ENCODE measurements at places on chromosomes 12 and 14.

DNA sequence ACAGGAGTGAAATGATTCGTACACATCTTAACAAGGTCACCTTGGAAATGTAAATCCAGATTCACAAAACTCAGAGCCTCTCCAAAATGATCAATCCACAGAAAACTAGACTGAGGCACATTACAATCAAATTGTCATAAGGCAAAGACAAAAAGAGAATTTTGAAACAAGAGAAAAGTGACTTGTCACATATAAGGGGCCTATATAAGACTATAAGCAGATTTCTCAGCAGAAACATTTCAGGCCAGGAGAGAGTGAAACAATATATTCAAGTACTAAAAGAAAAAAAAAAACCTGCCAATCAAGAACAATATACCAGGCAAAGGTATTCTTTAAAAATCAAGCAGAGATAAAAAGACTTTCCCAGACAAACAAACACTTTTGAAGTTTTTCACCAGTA lies 429.1 kb downstream of the BCAT1 start:
- DNase-seq, result no peak

DNA sequence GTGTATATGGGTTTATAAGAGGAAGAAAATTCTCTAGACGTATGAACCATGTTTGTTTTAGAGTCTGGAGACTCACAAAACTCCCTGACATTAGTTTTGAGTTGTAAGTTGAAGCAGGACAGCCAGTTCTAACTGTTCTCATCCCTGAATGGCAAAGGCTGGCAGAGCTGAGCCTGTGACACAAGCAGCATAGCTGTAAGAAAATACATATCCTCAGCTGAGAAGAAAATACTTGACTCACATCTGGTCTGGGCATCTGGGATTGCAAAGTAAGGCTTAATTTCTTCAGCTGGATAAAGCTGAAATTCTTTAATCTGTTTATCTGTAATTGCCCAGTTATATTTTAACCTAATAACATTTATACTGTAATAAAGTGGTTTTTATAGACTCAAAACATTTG lies 156.3 kb downstream of the PELI2 start:
- DNase-seq, result no peak

DNA sequence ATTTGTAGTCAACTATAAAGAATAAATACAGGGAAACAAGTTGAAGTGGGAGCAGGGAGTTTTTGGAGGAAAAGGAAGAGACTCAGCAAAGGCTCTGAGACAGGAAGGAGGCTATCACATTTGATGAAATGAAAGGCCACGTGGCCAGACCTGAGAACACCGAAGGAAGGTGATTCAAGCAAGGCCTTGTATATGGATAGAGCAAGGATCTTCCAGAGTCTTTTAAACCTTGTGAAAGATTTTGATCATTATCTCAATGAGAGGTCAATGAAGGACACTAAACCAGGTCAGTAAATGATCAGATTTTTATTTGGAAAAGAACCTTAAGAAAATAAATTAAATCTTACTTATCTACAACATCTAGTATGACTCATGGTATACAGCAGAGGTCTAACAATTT lies 523.5 kb downstream of the SLC16A7 start:
- no peak for DNase-seq

GRCh38 chr12:62642486-62642885 lies 175.9 kb downstream of the MON2 start:
- DNase-seq, result no peak

- DNase-seq, result no peak
Measured at GRCh38 chr12:127150028-127150427, 1116.9 kb upstream of the TMEM132C start.

DNA sequence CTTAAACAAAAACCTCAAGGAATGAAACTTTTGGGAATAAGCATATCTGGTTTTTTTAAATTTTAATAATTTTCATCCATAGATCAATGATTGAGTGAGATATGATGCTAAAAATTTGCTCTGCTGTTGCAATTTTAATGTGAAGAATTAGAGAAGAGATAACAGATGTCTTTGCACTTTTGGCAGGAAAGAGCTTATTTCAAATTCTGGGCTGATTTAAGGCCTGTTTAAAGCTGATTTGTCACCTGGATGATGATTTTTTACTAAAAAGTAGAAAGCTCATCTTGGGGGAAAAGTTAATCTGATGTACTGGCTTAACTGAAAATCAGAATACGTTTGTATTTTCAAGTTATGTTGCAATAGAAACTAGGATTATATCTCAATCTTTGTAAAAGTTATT lies 268.9 kb upstream of the NOVA1 start:
- DNase-seq, result no peak

DNA sequence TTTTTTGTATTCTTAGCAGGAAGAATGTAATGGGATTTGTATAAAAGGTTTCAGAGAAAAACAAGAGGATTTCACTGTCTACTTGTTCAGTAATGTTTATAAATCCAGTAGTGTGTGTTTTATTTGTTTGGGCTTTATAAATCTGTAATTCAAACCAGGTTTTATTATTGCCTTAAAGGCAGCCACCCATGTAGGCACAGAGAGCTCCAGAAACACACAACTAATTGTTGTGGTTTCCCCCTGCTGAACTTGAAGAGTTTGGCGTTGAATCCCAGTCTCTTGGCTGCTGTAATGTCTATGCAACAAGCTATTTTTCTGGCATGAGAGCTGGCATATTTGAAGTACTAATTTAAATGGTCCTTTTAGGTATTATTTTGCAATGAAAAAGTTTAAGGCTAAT lies 63.4 kb upstream of the SLCO1C1 start:
- no peak for DNase-seq

DNA sequence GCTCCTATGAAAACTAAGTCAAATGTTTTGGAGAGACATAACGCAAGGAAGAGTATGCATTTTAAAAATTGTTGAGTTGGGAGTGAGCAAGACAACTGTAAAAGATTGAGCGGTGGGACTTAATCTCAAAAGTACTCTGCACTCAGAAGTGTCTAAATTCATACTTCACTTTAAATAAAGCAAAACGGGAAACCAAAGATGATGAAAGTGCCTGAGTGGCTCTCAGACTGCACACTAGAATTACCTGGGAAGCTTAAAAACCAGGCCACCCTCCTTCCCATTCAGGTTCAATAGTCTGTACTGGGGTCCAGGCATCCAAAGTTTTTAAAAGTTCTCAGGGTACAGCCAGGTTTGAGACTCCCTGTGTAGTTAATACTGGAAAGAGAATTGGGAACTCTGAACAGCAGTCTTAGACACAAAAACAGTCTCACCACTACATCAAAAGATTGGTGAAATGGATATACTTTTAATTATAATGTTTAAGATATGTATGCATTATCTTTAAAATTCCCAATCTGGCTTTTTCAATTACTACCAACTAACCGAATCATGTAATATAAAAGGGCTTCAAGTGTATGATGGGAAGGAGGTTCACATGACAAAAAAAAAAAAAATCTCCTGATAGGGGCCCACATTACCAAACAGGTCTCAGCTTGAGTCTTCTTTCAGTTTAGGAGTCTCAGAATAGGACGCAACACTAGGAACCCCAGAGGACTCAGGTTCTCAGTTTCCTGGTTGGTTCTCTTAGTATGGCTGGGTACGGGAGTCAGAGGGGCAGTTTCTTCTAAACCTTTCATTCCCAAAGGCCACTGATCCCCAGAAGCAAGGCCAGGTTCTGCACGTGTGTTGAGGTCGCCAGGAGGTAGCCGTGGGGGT lies 1.0 kb downstream of the HOMEZ start:
- DNase-seq, result no peak

DNA sequence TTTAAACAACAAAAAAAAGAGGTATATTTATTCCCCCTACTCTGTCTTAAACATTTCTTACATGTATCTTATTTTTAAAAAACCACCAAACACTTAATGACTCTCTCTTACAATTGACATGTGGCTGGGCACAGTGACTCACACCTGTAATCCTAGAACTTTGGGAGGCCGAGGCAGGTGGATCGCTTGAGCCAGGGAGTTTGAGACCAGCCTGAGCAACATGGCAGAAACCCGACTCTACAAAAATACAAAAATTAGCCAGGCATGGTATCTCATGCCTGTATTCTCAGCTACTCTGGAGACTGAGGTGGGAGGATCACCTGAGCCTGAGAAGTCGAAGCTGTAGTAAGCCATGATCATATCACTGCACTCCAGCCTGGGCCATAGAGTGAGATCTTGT lies 16.0 kb downstream of the SLC41A2 start:
- DNase-seq, result no peak

- DNase-seq, result no peak
Measured at GRCh38 chr12:11895421-11896078, 175.2 kb upstream of the BCL2L14 start.
